ENCODE measurements at places on chromosomes 1 and 21. TPM values are rescaled to one million over a fixed set of nuclear protein-coding genes. Genes with fewer than 3 reads are reported as not detected.

The SLC35F3 gene
- not detected for total RNA-seq

The MMP23B gene
- total RNA-seq: 2.5 TPM

The CTBS gene
- total RNA-seq: 19.6 TPM

The BEND5 gene
- total RNA-seq: not detected

The CLIC6 gene
- total RNA-seq: 1.2 TPM

The PTGFR gene
- 68.3 TPM for total RNA-seq

Data from smooth muscle cell of trachea (primary cell).